ENCODE measurements at places on chromosomes 5 and 9.
A peak's percentile ranks its signal among the peaks of the same experiment; 100 is the strongest.

DNA sequence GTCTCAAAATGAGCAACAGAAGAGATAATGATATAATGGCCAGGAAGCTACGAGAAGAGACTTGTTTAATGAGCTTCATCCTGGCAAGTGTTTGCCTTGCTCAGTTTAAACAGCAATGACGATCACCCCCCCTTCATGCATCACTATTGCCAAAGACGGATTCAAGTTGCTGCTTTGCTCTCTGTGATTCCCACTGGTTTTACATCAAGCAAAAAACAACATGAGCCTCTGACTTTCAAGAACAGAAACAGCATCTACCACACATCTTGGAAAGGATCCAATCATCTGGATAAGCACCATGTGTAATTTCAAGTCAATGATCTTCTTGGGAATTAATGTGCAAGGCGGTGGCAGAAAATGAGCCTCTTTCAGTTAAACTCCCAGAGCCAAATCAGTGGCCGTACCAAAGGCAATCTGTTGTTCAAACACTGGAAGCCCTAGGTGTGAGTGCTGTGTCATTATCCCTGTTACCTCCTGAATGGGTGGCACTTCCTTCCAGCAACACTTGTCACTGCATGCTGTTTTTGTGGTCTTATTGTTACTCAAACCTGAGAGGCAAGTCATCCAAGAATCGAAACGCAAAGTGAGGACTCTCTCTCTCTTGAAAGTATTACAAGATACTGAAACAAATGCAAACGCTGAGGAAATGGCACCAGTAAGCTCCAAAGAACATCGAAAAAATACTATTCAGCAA is 72.8 kb downstream of the MED27 start:
- DNase-seq = no peak

DNA sequence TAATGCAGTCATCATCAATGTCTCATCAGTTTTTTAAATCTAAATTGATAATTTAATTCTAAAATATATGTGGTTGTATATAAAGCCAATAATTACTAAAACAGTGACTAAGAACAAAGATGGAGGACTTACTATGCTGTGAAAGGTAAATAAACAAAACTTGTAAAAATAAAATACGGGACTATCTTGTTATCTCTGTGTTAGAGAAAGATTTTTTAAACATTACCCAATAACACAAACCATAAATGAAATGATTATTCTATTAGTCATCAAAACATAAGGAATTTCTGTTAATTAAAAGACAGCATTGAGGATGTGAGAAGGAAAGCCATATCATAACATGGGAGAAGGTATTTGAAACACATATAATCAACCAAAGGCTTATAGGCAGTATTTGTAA is 226.2 kb upstream of the SMC2 start:
- DNase-seq = no peak

DNA sequence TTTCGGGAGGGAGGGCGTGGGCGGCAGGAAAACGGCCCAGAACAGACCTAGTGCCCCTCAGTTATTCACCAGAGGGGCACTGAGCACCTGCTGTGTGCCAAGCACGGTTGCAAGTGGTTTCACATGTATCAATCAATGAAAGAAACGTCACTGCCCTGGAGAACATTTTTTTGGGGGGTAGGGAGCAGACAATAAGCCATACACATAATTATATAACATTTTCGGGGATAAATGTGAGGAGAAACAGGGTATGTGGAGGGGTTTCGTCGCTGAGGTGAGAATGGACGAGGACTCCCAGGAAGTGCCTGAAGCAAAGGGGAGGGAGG is 444 bp upstream of the ZNF354A start:
- DNase-seq = no peak

DNA sequence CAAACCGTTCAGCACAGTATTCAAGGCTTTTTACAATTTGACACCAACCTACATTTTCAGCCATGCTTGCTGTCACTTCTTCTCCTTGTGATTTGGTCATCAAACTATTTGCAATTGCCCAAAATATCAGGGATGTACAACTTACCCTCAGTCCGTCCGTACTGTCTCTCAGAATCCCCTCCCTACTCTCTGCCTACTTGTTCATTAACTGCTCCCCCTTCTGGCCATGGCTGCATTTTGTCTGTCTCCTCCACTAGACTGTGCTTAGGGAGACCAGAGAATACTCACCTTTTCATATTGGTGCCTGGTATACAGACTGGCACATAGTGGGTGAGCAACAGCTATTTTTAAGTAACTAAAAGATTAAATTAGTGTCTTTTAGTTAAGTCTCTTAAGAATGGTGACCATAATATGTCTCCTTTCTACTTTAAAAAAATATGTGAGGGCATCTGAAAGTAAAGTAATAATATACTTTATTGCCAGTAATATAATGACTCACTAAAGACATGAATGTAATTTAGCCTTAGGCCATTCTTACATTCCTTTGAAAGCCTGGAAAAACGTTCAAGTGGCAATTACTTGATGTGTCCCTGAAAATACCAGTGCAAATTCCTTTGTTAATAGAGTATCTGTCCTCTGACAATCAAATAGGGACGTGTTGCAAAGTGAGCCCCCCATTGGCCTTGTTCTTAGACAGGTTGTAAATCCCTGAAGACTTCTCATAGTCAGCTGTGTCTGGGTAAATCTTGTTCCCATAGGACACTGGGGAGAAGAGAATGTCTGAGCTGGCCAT is 27.8 kb downstream of the PRLR start:
- DNase-seq = peak; percentile 37

GRCh38 chr9:77933019-77933418 is 98.6 kb downstream of the GNAQ start:
- no peak for DNase-seq

DNA sequence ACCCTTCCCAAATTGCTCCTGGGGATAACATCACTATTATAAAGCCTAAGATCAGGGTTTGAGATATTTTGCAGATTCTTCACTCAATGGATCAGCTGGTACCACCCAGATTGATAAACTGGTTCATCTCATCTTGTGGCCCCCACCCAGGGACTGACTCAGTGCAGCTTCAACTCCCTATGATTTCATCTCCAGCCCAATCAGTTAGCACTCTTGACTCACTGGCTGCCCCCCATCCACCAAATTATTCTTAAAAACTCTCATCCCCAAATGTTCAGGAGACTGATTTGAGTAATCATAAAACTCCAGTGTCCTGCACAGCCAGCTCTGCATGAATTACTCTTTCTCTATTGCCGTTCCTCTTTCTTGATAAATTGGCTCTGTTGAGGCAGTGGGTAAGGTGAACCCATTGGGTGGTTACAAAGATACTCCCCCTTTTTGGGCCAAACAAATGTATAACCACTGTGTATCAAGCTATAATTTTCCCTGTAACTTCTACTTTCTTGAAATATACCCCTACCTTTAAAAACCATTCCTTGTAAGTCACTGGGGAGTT is 263.3 kb upstream of the IL12B start:
- DNase-seq = no peak

DNA sequence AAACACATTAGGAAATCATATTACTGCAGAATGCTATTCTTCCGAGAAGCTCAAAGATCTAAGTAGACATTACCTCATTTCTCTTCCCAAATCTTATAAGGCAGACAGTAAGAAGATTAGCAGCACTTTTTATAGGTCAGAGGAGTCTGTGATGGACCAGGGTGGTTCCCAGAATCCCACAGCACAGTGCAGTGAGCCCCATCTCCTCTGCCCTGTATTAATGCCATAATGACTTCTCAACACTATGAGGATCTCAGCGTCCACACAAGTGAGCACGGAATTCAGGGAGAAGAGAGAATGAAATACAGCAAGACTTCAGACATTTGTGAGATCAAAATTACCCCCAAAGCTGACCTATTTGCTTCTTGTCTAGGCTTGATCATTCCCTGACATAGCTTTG is 49.9 kb downstream of the PRUNE2 start:
- no peak for DNase-seq

GRCh38 chr9:19995619-19996018 is 206.8 kb upstream of the SLC24A2 start:
- no peak for DNase-seq

DNA sequence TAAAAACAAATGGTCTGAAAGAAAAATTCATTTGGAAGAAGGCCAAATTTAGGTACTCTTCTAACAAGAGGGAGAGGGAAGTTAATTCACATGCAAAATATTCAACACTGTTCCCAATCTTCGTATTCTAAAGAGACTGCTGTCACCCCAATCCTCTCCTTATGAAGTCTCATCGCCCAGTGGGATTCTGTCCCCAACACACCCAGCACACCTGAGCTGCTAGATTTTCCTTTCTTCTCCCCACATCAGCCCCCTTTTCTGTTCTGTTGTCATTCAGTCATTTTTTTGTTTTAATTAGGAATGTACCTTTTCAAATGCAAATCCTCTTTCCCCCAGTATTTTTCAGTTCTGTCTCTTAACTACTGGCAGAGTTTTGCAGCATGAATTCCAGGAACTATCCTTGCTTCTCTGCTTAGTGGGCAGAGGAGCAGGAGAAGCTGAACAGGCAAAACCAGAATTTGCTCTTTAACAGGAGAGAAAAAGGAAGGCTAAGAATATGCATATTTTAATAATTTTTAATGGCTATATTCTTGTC is 366.9 kb downstream of the MAN2A1 start:
- no peak for DNase-seq

DNA sequence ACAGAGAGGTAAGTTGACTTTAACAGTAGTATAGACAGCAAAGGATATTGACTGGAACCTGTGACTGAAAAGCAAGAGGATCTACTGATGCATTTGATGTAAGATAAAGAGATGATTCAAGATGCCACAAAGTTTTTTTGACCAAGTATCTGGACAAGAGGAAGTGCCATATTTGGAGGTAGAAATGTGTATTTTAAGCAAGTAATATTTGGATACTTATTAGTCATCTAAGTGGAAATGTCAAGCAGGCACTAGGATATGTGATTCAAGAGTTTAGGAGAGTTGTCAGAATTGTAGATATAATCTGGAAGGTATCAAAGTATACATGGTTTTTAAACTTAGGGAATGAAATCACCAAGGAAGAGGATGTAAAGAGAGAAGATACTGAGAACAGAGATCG is 686.1 kb upstream of the CHD1 start:
- no peak for DNase-seq

DNA sequence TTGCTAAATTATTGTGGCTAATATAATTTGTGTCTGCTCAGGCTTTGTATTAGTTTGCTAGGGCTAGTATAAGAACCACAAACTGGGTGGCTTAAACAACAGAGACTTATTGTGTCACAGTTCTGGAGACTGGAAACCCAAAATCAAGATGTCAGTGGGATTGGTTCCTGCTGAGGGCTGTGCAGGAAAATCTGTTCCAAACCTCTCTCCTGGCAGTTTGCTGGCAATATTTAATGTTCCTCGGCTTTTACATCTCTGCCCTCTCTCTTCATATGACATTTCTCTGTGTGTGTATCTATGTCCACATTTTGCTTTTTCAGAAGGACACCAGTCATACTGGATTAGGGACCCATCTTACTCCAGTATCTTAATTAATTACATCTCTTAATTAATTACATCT is 498.8 kb upstream of the CD180 start:
- DNase-seq = no peak

DNA sequence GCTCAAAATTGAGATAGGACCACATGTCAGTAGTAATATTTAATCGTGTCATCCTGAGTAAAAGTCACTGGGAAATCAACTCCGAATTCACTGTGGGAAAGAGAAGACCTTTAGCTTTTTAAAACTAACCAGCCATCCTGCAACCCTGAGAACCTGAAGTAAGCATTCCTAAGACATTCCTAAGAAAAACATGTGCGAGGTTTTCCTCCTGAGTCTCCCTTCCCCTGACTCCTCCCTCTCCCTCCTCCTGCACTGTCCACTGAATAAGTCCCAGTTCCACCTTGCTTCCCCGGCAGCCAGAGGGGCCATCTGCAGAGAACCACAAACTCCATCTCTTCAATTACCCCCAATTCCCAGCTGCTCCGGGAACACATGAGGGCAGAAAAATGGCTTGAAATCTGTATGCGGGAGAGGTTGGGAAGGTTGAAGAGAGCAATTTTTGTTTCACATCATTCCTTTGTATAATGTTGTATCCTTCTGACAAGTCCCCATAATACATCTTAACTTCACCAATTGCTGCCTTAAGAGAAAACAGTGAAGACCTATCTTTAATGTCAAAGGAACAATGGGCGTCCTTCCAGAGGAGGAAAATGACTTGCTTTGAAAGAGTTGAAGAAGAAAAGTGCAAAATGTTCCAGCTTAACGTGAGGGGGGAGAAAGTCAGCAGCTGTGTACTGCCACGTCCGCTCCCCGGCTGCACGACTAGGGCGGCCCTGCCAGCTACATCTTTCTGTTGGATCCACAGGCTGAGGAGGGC is 186.3 kb downstream of the ZNF462 start:
- DNase-seq = no peak

DNA sequence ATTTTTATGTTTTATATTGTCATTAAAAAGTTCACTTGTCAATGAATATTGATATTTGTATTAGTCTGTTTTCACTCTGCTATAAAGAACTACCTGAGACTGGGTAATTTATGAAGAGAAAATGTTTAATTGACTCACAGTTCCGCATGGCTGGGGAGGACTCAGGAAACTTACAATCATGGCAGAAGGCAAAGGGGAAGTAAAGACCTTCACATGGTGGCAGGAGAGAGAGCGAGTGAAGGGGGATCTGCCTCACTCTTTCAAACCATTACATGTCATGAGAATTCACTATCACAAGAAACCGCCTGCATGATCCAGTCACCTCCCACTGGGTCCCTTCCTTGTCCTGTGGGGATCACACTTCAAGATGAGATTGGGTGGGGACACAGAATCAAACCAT is 27.4 kb downstream of the SRD5A1 start:
- DNase-seq = no peak

- no peak for DNase-seq
These were observed 66.5 kb downstream of the ROR2 start for GRCh38 chr9:91883503-91883902.

DNA sequence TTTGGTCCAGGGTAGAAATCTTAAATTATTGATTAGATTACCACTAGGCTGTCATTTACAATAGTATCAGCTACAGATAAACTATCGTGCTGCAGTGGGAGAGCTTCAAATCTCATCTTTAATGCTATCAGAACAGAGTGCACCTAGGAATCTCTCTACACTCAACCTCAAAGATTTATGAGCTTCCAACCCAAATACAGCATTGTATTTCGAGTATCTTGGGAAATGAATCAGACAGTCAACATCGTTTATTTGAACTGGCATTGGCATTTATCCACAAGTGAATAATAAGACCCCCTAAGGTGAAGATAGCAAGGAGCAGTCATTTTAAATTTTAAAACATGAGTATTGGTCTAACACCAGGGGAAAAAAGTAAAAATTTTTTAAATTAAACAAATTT is 1203.2 kb downstream of the CDH12 start:
- no peak for DNase-seq

DNA sequence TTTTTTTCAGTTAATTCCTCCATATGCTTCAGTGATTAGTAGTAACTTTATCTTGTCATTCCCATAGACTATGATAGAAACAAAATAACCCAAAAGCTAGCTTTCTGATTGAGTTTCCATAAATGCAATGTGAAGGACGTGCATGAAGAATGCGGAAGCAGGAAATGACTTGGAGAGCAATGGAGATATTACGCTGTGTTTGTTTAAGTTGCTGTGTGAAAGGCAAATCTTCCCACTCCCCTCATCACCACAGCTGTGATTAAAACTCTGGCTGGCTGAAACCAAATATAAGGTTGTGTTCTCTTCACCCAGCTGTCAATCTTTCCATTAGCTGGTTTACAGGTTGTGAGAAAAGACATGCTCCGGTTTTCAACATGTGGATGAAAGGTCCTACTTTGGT is 83.9 kb downstream of the NR2F1-AS1 start:
- no peak for DNase-seq
